ENCODE measurements at places on chromosomes 4 and X.

DNA sequence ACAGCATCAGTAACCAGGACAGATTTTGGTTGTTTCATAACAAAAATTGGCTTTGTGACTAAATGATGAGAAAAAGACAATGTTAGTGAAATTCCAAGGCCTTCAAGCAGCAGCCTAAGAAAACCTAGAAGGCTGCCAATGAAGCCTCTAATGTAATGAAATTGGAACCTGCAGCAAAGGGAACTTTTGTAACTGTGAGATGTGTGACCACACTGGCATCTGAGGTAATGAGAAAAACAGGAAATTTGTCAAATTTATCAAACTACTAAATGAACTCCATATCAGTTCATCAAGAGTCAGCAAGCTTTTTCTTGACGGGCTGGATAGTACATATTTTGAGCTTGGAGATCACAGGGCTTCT is 30.4 kb upstream of the EMCN start:
- no peak for DNase-seq

GRCh38 chrX:63686878-63687714 is 97.9 kb downstream of the ARHGEF9 start:
- peak; percentile 68 for DNase-seq

DNA sequence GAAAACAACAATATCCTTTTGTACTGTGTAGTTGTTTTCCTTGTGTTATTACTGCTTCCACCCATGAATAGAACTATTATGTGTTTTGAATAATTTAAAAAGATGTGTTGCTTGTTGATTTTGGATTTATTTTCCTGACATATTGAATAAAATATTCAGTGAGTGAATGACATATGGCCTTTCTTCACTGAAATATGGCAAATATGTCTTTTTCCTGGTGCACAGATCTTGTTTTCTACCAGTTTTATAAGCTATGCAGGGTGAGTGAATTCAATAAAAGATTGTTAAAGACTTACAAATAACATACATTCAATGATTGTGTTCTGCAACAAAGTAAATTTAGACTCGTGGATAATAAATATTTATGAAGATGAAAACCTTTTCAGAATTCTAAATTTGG is 1216.3 kb upstream of the ADGRL3 start:
- no peak for DNase-seq

DNA sequence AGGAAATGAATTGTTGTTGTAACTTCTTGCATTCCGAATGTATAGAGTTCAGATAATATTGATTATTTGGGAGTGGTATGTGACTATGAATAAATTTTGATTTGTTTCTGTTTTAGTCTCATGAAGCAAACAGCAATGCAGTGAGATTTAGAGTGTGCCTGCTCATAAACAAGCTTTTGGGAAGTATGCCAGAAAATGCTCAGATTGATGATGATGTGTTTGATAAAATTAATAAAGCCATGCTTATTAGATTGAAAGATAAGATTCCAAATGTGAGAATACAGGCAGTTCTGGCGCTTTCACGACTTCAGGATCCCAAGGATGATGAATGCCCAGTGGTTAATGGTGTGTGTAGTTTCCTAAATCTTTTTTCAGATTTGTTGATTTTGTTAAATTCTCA is 2.0 kb downstream of the NCAPG start:
- DNase-seq = no peak

DNA sequence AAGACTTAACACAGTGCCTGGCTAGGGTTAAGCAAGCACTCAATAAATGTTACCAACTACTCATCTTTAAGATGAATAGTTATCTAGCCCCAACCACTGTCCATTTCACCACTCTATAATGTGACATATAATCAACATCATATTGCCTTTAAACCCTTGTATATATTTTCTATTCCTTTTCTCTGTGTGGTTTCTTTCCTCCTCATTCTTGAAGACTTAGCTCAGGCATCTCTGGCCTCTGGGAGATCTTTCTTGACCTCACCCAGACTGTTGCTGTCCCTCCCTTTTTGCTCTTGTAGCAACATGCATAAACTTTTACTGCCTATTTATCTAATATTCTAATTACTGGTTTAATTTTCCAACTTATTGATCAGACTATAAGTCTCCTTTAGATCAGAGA is 249.9 kb upstream of the MAB21L2 start:
- DNase-seq = no peak

- DNase-seq = no peak
Measured at GRCh38 chr4:78167510-78167909, 110.4 kb downstream of the FRAS1 start.

DNA sequence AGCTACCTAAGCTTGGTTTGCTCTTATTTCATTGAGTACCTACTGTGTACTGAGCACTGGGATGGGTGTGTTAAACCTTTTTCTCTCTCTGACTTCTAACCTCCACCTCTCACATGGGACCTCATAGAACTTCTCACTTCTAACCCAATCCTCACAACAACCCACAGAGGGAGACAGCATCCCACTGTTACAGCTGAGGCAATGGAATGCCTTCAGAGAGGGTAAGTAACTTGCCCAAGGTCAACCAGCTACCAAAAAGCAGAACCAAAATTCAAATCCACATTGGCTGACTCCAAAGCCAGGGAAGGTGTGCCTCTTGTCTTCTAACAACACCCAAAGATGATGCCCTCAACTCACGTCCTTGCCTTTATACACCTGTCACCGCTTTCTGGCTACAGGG is 5.4 kb downstream of the SEL1L3 start:
- no peak for DNase-seq

DNA sequence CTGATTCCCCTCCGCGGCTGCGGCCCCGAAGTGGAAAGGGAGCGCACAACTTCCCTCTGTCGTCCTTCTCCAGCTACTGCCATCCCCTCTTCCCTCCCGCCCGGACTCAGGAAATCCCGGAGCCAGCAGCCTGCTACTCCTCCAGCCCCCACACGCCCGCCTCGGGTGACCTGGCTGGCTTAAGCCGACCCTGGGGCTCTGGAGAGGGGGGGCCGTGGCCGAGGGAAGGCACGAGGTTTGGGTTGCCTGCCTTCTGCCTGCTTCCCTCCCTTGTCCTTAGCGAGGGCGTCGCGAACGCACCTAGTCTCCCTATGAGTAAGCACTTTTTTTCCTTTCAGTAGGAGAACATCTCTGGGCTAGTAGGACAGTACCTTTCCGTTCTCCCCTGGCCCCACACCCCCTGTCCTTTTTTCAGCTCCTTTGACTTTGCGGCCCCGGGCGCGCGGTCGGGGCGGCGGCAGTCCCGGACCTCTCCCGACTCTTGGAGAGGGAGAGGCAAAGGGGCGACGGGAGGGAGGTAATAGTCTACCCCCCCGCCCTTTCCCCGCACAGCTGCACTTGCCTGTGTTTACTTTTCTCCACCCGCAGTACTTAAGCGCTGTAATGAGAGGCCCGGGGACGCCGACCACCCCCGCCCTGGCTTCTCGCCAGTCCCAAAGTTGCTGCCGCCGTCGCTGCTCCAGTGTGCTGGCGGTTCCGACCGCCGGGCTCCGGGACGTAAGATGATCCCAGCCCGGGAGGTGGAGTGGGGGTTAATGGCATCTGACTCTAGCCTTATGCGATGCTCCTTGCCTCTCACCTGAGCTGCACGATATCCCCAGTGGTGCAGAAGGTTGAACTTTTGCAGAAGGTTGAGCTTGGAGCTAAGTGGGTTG is 868 bp downstream of the PLS3 start:
- DNase-seq = peak; percentile 38

DNA sequence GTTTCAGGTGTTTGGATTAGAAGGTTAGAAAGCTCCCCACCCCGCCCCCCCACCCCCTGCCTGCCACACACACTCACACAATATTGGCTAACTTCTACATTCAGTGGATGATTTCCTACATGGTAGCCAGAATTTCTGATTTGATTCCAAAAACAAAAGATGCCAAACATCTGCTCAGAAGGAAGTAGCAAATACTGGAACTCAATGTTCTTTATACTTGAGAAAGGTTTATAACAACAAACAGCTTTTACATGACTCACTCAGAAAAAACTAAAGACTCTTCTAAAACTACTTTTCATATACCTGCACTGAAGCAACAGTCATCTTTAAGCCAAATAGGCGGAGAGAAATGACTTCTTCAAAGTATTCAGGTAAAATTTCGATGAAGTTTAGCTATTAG is 750.5 kb upstream of the POU3F4 start:
- DNase-seq = peak; percentile 2

DNA sequence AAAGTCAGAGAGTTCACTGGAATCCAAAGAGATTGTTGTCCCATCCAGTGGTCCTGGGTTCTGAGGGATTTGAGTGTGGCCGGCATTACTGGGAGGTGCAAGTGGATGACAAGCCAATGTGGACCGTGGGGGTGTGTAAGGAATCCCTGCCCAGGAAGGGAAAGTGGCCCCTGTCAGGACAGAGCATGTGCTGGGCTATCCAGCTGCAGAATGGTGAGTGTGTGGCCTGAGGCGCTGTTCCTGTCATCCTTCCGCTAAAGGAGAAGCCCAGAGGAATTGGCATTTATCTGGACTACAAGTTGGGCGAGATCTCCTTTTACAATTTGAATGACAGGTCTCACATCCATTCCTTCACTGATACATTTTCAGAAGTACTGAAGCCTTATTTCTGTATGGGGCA is 20.4 kb upstream of the TRIM60 start:
- peak; percentile 37 for DNase-seq

- no peak for DNase-seq
Measured at GRCh38 chrX:129025376-129025775, 497.9 kb downstream of the SMARCA1 start.

- DNase-seq = peak; percentile 19
Measured at GRCh38 chr4:153153339-153153871, 50.8 kb upstream of the TRIM2 start.

- no peak for DNase-seq
Measured at GRCh38 chrX:77447653-77448569, 722 bp downstream of the FGF16 start.

DNA sequence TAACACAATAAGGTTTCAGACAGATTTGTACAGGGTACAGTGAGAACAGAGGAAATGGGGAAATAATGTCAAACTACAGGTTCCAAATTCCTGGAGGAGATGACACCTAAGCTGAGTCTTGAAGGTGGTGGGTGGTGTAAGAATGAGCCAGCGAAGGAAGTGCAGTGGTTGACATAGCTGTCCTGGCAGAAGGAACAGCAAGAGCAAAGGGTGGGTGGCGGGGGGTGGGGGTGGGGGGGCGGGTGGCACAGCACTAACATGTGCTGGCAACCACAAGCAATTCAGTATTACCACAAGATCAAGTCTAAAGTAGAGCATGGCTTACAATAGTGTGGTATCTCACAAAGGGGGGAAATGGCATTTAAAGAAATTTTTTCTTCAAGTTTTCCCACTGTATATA is 13.1 kb upstream of the G3BP2 start:
- DNase-seq = no peak

DNA sequence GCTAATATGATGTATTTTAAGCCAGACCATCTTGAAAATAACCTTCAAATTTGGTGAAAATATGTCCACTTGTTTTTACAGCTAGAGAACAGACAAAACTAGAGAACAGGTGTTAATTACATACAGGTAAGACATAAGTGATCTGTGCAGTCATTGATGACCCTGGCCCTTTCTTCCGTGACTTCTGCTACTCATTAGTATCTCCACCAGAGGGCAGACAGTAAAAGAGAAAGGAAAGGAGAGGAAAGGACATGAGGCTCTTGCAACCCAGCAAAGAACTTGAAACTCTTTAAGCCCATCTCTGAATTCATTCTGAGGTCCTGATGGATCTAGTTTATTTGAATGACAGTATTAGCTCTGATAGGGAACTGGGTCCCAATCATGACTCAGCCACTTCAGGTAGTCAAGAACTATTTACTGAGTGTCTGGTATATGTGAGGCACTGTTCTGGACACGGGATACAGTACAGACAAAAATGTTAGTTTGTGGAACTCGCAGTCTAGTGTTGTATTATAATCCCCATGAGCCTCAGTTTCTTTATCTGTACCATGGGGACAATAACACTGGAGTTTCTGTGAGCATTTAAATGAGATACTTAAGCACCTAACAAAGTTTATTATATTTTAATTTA is 121.0 kb upstream of the TEX13D start:
- peak; percentile 65 for DNase-seq

- no peak for DNase-seq
Measured at GRCh38 chr4:10521424-10521823, 64.2 kb upstream of the ZNF518B start.

DNA sequence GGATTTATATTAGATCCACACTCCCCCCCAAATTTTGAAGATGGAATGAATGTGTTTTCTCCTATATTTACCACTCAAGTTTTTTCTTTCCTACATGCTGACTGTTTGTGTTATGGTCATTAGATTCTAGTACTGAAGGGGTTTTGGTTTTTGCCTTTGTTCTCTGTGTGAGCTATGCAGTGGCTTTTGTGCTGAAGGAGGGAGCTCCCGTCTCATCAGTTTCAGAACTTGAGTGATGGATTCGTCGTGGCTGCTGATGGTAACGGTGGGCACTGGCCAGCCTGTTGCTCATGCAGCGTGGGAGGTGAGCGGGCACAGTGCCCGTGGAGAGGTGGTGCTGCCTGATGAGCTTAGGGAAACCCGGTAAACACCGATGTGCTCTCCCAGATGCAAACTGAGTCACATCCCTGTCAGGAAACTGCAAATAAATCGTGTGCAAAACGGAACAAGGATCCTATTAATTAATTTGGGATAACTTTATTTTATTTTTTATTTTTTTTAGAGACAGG is 101.5 kb downstream of the SORBS2 start:
- DNase-seq = peak; percentile 58

- DNase-seq = no peak
Measured at GRCh38 chr4:168572002-168572401, 75.2 kb downstream of the PALLD start.

- DNase-seq = no peak
Measured at GRCh38 chr4:8554555-8555100, 25.6 kb upstream of the GPR78 start.

- DNase-seq = no peak
Measured at GRCh38 chr4:122687531-122688061, 44.9 kb upstream of the BBS12 start.

GRCh38 chrX:54818221-54818620 is 10.7 kb downstream of the MAGED2 start:
- no peak for DNase-seq

DNA sequence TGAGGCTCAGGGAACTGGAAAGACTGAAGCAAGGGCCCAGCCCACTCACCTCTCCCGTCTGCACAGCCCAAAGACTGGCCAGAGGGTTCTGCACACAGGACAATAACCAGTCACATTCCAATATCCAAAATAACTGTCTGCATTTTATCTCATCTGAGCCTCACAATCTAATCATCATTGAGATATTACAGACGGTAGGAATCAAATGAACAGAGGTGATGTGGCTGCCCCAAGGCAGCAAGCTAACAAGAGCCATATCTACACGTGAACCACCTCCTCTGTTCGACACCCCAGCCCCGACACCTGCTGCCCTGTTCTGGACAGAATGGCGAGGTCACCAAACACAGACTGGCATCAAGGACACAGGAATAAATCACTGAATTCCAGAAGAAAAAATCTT is 60.5 kb downstream of the AFAP1 start:
- DNase-seq = no peak

DNA sequence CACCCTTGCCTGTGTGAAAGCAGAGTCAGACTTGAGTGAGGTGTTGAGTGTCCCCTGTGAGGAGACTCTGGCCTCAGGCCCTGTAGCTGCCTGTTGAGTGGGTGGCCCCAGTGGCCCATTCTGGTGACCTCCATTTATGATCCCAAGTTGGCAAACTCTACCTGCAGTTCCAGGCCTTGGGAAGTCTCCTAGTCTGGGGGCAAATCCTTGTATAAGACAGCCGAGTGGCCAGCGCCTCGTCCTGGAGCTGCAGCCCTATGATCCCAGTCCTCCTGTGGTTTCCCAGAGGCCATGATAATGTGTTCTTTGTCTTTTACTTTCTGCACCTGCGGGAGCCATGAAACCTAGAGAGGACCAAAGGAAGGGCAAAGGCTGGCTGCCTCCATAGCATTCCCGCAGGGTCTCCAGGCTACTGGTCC is 58.7 kb downstream of the NBDY start:
- no peak for DNase-seq

Data from PC-3 (cell line).